GM12891 (cell line): ENCODE measurements at places on chromosomes 11 and 22.

DNA sequence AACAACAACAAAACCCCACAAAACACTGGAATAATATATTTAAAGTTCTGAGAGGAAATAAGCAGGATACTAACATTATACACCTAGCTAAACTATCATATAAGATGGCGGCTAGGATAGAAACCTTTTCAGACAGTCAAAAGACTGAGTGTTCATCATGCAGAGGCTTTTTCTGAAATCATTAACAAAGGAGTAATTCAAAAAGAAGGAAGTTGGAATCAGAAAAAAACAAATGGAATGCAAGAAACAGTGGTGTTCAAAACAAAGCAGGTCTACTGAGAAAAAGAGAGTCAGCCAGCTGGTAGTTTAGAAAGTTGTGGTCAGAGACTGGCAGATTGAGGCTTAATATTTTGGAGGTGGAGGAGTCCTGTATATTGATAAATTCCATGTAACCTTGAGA, 30.1 kb upstream of the ZBTB44 start:
- no peak for DNase-seq

DNA sequence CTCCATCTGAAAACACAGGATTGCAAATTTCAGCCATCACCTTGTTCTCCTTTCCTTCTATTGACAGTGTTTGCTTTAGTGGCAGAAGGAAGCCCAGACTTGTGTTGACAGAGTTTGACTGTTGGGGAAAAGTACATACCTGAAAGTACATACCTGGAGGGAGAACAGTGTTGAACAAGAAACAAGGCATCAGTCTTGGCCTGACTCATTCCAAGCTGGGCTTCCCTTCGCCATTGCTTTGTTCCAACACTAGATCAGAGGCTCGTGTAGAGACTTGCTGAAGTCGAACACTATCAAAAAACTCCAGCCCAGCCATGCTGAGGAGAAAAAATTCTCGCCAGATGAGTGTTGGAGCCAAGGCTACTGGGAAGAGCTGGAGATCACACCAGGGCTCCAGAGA, 133.4 kb downstream of the BBOX1 start:
- DNase-seq: no peak

GRCh38 chr11:90286640-90287039, 63.8 kb upstream of the CHORDC1 start:
- DNase-seq: no peak

GRCh38 chr11:12175694-12176241, 65.4 kb downstream of the MICAL2 start:
- DNase-seq: no peak

GRCh38 chr22:37368058-37368457, 59.2 kb downstream of the ELFN2 start:
- DNase-seq: no peak

- no peak for DNase-seq
Measured at GRCh38 chr11:108880510-108880909, 215.6 kb downstream of the DDX10 start.

DNA sequence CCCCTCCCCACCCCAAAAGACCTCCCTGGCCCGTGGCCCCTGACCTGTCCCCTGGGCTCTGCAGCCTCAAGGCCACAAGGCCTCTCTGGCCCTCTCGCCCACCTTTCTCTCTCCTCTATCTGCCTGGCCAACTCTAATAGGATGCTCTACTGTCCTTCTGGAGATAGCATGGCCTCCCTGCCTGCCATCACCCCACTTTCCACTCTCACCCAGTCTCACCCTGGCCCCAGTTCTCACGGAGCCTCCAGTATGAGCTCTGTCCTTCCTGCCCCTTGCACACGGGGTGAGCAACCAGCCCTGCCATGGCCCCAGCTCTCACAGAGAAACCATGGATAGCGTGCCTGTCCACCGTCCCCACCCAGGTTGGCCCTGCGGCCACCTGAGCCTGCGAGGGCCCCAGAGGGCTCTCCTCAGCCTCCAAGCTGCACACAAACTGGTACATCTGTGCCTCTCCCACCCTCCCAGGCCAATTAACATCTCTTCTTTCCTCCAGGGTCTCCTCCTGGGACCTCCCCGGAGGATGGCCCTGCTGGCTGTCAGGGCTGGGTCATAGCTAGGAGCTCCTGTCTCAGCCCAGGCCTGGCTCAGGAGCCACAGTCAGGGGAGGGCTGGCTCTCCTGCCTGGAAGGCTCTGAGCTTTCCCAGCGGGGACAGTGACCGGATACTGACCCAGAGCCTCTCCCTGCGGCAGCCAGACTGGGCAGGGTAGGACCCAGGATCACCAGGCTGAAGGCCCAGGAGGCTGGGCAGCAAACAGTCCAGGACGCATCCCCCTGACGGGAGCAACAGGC, 22.3 kb downstream of the RTN4R start:
- DNase-seq: no peak

DNA sequence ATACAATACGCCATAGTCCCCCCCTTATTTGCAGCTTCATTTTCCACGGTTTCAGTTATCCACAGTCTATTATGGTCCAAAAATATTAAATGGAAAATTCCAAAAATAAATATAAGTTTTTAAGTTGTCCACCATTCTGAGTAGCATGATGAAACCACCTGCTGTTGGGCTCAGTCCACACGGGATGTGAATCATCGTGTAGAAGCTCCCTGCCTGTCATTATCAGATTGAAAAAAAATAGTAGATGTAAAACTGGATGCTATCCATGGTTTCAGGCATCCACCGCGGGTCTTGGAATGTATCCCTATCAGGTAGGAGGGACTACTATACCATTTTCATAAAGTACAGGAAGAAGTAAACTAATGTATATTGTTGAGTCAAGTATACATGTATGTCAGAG, 127.4 kb downstream of the TTC17 start:
- DNase-seq: no peak

DNA sequence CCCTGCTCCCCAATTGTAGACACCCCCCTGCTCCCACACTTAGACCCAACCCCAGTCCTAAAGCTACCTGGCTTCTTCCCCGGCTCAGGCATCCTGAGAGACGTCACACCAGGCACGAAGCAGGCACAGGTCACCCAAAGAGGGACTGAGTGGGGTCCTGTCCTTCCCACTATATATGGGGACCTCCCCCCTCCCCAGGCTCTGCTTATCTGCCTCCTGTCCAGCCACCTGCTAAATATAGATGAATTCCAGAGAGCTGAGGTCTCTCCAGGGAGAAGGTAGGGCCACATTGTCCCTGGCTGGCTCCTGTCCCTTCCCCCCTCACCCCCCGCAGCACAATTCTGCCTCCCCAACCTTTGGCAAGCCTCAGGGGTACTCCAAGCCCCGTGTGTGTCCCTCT, at the start of gene MYBPC3:
TSS of gene MYBPC3 (minus strand) at position 147 of the 400 bp plus-strand sequence. CDS start at position 92, 55 bp downstream.
- no peak for DNase-seq

DNA sequence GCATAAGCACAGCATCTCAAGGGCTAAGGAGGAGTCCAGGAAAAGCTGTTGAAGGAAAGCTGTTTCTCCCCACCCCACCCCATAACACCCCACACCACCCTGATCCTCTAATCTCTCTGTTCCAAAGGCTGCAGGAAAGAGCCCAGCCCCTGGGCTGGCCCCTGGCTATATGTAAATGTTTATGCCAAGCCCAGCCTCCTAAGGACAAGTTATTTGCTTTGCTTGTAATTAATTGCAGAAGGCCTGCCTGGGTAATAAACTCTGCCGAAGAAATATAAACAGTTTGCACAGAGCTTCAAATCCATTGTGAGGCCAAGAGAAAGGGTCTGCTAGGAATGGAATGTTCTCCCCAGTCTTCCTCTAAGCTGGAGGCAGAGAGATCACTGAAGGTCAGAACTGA, 21.2 kb downstream of the ARRB1 start:
- DNase-seq: no peak

DNA sequence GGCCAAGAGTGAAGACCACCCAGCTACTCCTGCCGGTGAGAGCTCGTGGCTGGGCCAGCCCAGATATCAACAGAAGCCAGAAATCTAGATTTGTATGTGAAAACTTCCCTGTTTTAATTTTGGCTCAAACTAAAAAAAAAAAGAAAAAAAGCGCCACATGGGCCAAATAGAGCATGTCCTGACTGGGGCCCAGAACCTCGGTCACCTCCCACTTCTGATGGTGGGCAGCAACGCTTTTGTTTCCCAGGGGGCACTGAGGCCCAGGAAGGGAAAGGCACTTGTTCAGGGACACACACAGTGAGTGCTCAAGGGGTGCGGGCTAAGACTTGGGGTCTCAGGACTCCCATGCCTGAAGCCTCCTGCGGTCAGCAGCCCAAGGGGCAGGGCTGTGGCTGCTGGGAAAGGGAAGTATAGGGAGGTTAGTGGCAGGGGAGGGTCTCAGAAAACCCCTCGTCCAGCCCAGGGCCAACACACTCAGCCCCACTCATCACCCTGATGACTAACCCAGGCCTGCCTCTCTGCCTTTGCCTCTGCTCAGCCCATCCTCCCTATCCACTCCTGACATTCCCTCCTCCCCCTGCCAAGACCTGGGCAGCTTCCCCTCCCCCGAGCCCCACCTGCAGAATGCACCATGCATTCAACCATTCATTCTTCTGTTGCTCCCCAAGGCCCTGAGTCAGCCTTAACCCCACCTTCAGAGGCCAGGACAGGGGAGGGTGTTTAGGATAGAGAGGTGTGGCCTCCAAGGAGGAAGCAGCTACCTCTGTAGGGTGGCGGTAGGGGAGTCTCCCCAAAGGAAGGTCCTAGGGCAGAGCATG, 30.0 kb upstream of the TCF20 start:
- DNase-seq: peak; percentile 81

GRCh38 chr11:8631395-8632118, 37.5 kb upstream of the STK33 start:
- DNase-seq: no peak

DNA sequence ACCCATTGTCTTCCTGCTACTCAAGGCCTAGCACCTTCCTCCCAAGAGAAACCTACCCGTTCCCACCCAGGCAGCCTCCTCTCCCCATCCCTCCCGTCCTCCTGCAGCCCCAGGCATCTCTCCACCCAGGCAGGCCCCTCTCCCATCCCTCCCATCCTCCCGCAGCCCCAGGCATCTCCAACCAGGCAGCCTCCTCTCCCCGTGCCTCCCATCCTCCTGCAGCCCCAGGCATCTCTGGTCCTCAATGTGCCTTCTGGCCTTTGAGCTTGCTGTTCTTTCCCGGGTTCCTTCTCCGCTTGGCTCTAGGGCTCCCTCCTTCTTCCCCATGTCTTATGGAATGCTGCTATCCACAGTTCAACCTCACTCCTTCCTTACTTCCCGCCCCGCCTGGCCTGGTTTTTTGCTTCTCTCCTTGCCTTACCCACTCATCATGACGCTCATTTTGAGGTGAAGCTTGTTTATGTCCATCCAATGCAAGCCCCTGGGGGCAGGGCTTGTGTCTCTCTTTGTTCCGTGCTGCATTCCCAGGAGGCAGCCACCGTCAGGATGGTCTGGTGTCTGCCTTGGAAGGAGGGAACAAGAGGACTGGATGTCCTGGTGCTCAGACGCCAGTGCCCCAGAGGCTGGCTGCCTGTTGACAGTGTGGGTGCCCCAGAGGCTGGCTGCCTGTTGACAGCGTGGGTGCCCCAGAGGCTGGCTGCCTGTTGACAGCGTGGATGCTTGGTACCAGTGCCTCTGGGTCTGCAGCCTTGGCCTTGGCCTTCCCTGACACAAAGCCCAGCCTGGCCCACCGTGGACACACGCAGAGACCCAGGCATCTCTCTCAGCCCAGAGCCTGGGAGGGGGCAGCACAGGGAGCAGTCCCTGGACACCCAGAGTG, 815.7 kb downstream of the BRD1 start:
- DNase-seq: no peak

DNA sequence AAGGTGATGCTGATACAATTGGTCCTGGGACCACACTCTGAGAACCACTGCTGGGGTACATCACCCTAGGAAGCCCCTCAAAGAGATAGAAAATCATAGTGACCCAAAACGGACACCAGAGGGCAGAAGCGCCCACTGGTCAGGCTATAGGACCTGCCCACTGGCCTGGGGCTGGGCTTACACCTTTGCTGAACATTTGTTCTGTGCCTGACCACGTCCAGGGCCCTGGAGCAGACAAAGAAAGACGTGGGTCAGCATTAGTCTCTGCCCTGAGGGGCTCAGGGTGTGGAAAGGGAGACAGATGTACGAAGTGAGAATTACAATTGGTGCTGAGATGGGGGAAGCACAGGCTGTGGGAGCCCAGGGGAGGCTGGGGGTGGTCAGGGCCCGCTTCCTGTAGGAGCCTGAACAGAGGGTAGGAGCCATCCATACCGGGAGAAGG, 14.4 kb upstream of the SERPINH1 start:
- DNase-seq: no peak

DNA sequence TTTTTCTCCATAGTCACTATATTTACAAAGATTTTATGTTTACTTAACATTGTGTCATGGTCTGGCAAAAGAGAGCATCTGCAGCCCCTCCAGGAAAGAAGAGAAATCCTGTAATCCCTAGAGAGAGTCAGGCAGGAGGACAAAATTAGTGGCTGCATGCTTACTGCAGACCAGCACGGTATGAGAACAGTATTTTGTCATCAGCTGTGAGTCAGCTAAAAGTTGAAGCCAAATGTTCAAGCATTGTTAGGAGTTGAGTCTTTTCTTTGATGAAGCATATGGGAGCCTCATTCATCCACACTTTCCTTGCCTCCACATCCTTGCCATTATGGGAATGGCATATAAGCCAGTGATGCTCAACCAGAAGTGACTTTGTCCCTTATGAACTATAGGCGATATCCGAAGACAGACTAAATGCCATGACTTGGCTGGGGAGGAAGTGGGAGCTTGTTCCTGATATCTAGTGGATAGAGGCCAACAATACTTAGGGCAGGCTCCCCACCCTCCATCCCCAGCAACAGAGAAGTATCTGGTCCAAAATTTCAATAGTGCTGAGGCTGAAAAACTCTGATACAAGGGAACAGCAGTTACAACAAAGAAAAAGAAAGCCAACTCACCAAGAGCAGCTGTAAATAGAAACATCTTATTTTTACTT, 112.0 kb upstream of the OR5AK2 start:
- no peak for DNase-seq

DNA sequence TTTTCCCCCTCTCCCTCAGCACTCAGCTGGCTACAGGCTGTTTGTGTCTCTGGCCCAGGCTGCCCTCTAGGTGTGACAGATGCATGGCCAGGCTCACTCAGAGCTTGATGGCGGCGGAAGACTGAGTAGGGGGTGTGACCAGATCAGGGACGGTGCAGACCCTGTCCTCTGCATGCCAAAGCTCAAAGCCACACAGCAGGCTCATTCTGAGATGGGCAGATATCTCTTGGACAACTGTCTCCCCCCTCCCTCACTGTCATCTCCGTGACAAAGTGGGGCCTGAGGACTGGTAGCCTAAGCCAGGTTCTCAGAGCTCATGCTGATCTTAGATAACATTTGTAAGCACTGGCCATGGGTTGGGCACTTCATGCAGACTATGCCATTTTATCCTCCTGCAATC, 231.3 kb downstream of the DSCAML1 start:
- DNase-seq: no peak

DNA sequence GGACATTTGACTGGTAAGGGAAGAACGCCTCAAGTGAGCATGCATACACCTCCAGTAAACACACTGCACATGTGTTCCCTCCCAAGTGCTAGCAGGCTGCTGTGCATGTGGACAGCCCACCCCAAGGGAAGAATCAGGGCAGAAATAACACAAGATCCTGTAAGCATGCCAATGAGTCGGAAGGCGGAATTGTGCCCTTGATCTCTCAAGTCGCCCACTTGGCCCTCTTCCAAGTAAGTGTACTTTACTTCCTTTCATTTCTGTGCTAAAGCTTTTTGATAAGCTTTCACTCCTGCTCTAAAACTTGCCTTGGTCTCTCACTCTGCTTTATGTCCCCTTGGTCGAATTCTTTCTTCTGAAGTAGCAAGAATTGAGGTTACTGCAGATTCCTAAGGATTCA, 139.6 kb downstream of the TRPC6 start:
- no peak for DNase-seq

- no peak for DNase-seq
Measured at GRCh38 chr11:12111549-12112520, 1.4 kb downstream of the MICAL2 start.

- DNase-seq: no peak
Measured at GRCh38 chr11:83033972-83034672, 37.6 kb downstream of the RAB30 start.
